ENCODE measurements at places on chromosomes 2 and 18.

DNA sequence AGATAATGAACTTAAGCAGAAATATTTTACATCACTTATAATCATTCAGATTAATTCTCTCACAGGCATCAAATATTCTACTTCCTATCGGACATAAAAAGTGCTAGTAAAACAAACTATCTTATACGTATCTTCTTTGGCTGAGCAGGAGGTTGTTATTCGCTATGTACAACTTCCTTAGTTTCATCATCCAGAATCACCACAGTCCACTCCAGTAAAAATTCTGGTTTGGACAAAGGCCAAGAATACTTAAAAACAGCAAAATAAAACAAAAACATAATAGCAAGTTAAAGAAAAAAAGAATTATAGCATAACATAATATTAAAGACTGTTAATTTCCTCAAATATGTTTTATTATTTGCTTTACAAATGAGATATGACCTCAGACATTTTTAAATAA is 1077.1 kb upstream of the CELF4 start:
- DNase-seq, result no peak

DNA sequence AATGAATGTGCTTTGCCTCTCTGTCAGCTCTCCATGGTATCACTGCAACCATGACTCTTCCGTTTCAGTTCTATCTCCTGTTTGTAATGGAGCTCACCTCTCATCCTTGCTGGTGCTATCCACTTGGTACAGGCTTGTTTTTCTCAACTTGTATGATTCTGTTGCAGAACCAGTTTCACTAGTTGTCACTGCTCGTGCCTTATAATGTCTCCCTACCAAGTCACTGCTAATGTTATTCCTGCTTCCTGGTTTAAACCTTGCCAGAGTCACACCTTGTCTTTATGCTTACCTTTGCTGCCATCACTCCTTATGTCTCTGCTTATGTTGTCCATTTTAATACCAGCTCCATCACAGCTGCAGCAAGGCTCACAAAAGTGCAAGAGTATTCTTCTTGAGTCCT is 1191.0 kb upstream of the LRRTM1 start:
- DNase-seq, result no peak

- DNase-seq, result no peak
Observed at GRCh38 chr2:157320409-157320808, 5.2 kb downstream of the ERMN start.

GRCh38 chr2:149954981-149955600 is 367.5 kb upstream of the MMADHC start:
- DNase-seq, result no peak

DNA sequence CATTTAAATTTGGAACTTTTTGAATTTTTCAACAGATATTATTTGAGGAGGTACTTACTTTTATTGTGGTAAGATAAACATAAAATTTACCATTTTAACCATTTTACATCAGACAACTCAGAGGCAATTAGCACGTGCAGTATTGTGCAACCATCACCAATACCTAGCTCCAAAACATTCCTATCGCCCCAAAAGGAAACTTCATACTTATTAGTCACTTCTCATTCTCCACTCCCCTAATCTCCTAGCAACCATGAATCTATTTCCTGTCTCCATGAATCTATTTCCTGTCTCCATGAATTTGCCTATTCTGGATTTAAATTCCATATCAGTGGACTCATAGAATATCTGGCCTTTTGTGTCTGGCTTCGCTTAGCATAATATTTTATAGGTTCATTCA is 69.9 kb upstream of the FAM136A start:
- no peak for DNase-seq

DNA sequence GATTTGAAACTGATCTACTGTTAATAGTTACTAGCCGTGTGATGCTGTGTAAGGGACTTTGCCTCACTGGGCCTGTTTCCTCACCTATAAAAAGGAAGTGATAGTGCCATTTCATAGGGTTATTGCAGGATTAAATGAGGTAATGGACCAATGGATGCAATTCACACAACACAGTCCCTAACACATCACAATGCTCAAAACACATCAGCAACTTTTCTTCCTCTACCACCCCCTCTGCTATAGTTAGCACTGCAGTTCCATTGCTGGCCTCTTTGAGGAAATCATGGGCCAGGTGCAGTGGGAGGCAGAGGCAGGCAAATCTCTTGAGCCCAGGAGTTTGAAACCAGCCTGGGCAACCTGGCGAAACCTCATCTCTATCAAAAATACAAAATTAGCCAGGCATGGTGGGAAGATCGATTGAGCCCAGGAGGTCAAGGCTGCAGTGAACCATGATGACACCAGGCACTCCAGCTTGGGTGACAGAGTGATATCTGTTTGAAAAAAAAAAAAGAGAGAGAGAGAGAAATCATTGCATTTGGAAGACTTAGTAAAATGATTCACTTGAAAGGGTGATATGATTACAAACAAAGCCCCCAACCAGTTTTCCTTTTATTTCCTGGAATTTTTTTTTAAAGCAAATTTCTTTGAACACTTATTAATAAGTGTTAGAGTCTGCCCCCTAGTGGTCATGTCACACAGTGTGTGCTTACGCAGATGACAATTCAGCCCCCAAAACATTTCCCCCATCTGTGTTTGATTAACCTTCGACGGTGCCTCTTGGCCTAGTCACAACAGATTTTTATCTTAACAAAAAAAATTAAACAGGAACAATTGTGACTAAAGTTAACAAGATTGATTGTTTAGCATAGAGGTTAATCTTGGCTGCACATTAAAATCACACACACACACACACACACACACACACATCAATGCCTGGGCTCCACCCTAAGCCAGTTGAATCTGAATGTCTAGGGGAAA is 88.6 kb upstream of the BCL11A start:
- DNase-seq, result peak; percentile 23

DNA sequence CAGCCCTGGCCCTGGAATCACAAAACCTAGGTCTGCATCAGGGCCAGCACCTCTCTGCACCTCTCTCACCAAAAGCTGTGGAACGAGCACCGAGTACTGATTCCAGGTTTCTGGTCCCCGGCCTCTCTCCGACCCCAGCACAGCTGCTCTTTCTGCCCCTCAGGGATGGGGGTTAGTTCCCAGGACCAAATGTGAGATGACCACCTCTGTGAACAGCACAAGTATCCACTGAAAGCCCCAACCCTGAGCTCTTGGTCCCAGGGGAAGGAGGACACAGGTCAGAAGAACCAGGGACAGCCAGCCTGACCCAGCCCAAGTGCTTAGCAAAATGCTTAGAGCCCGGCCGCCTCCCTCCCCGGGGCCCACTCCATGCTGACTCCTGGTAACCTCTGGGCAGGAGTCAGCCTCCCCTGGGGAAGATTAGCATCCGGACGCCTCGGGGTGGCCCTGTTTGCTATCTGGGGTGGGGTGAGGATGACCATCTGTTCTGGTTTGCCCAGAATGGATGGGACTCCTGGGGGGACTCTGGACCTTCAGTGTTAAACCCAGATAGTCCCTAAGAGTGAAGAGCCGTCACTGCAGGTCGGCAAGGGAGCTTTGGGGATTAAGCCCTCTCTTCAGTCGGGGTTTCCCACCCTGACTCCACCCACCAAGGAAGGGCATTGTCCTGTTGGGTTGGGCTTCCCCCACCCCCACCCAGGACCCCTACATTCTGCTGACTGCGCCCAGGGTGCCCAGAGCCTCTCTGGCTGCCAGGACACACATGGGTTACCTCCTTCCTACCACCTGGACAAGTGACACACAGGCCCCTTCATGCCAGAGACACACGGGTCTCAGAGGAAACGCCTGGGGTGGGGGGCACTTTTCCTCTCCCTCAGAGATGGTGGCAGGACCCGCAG is 9.4 kb upstream of the GPR55 start:
- DNase-seq, result no peak

DNA sequence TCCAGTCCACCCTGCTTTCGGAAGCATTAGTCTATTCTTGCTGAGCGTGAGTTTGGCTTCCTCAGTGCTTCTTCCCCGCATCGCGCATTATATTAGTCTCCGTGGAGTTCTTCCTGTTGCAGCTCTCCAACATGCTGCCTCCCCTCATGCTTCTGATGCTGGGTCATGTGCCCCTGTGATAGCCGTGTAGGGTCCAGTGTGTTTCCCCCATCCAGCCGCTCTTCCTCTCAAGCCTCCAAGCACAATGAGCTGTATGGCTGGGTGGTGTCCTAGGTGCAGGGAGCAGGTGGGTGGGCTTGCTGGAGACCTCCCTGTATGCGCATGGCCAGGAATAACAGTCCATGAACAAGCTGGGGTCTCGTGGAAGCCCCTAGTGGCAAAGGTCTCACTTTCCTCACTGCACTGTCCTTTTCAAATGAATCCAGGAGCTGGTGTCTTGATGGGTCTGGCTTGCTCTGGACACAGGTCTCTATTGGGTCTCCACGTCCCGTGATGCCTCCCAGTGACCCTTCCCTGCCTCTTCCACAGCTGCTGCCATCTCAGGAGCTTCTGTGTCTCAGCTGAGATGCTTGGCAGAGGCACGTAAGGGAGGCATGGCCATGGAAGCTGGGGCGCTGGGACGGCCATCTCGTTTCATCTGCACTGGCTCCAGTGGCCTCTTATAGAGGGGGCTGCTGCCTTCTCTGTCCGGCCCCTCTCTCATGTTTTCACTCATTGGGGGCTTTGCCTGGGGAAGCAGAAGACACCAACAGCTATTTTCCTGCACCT is 54.8 kb upstream of the HDAC4 start:
- no peak for DNase-seq

GRCh38 chr2:27264253-27264752 is 1.5 kb upstream of the SLC30A3 start:
- no peak for DNase-seq

- no peak for DNase-seq
Observed at GRCh38 chr2:120391911-120392665, 46.2 kb downstream of the INHBB start.

GRCh38 chr2:12076810-12077209 is 330.4 kb downstream of the LPIN1 start:
- peak; percentile 36 for DNase-seq

- DNase-seq, result no peak
Observed at GRCh38 chr18:6886797-6887330, 157.3 kb downstream of the ARHGAP28 start.

GRCh38 chr2:233912691-233913423 is 4.3 kb upstream of the TRPM8 start:
- DNase-seq, result peak; percentile 36

- DNase-seq, result no peak
Observed at GRCh38 chr2:34416856-34417255, 817.8 kb upstream of the FAM98A start.

GRCh38 chr2:168494190-168494711 is 38.2 kb downstream of the CERS6 start:
- no peak for DNase-seq

- no peak for DNase-seq
Observed at GRCh38 chr2:55590810-55591440, 26.5 kb downstream of the PPP4R3B start.

- DNase-seq, result no peak
Observed at GRCh38 chr2:100174026-100174431, 31.6 kb upstream of the AFF3 start.

DNA sequence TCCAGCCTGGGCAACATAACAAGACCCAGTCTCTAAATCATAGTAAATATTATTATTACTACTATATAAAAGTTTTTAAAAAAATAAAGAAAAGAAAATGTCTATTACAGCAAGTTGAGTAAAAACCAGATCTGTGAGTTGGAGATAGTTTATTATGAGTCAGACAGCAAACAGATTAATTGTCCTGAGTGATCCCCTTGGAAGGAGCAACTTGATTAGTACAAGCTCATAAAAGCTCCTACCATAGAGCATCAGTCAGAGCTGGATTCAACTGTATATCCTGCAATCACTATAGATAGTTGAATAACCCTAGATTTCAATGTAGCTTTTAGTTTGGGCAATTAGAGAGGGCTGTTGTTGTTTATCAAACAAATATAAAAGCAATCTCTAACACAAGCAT is 84.1 kb downstream of the TRABD2A start:
- no peak for DNase-seq

DNA sequence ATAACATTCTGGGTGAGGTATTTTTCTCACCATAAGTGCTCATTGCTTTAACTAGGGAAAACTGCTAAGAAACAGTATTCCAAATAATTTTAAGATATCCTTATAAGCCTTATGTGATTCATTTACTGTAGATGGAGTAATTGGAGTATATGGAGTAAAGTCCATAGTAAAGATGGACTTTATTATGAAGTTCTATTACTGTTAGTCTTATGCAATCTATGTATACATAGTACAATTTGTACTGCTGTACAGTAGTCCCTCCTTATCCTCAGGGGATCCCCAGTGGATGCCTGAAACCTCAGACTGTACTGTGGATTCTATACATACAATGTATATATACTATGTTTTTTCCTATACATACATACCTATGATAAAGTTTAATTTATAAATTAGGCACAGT is 41.1 kb upstream of the OTX1 start:
- DNase-seq, result no peak

GRCh38 chr2:59461127-59461526 is 1092.3 kb downstream of the BCL11A start:
- no peak for DNase-seq

- no peak for DNase-seq
Observed at GRCh38 chr2:97910403-97911205, 85.1 kb downstream of the TMEM131 start.

DNA sequence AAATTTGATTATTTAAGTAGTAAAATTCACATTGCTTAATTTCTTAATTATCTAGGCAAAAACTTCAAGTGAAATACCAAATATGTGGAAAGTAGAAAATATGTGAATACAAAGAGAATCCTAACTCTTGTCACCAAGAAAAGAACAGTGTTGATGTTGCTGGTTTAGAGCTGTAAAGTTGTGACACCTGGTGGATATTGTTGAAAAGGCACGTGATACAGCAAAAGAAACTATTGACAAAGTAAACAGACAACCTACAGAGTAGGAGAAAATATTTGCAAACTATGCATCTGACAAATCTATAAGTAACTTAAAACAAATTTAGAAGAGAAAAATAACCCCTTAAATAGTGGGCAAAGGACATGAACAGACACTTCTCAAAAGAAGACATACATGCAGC is 25.6 kb upstream of the ZC3H15 start:
- DNase-seq, result no peak
